Stimulated activated CD8-positive, alpha-beta memory T cell treated with anti-CD3 and anti-CD28 coated beads, Interleukin-12 subunit alpha, Interleukin-12 subunit beta, amount 100 ng/mL, for 4 hours (primary cell): ENCODE measurements at places on chromosomes 5 and 9.
A peak's percentile ranks its signal among the peaks of the same experiment; 100 is the strongest.

GRCh38 chr5:66326276-66326675, 182.2 kb downstream of the SREK1 start:
- DNase-seq, result no peak

- peak; percentile 36 for DNase-seq
These were observed 752 bp upstream of the ANKH start for GRCh38 chr5:14872070-14872989.

DNA sequence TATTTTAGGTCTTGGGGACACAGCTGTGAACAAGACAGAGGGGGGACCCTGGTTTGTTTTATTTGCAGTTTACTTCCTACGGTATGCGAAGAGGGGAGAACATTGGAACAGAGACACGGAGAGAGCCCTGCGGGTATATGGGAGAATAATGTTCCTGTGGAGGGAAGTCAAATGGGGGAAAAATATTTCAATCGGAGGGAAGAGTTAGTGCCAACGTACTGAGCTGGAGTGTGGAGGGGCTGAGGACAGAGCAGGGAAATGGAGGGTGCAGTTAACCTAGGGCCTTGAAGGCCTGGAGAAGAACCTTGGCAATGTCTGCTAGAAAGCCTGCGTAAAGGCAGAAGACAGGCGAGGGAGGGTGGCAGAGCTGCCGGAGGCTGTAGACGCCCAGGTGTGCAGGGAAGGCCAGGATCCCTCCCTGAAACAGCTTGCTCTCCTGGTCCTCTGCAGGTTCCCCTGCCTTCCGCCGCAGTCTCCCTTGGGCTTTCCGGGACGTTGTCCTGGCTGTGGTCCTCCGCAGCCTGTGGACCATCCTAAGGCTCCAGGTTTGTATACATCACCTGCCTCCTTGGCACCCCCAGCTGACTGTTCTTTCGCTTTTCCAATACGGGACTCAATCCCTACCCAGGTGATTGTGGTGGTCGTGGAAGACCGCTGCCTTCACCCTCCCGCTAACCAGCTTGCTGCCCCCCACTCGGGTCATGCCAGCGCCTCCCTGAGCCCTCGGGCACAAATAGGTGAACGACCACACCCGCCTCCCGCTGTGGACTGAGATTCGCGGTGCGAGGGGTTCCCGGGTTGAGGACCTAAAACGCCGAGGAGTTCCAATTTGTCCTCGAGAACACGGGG, 1.9 kb upstream of the RACK1 start:
- no peak for DNase-seq

GRCh38 chr5:62011089-62011664, 294.8 kb upstream of the KIF2A start:
- DNase-seq, result no peak

DNA sequence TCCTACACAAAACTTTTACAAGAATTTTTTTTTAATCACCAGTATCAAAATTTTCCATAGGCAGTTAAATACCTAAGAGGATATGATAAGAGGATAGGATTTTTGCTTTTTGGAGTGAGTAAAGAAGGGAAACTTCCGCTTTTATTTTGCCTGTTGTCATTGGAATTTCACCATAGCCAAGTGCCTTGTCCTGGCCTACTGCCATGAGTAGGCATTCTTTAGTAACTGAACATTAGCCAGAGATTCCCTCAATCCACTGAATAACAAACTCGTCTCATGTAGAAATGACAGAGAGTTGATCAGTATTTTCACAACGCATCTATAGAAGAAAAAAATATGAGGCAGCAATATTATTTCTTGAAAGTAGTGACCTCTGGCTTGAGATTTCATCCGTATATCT, 289.6 kb upstream of the ADAMTSL1 start:
- DNase-seq, result no peak

DNA sequence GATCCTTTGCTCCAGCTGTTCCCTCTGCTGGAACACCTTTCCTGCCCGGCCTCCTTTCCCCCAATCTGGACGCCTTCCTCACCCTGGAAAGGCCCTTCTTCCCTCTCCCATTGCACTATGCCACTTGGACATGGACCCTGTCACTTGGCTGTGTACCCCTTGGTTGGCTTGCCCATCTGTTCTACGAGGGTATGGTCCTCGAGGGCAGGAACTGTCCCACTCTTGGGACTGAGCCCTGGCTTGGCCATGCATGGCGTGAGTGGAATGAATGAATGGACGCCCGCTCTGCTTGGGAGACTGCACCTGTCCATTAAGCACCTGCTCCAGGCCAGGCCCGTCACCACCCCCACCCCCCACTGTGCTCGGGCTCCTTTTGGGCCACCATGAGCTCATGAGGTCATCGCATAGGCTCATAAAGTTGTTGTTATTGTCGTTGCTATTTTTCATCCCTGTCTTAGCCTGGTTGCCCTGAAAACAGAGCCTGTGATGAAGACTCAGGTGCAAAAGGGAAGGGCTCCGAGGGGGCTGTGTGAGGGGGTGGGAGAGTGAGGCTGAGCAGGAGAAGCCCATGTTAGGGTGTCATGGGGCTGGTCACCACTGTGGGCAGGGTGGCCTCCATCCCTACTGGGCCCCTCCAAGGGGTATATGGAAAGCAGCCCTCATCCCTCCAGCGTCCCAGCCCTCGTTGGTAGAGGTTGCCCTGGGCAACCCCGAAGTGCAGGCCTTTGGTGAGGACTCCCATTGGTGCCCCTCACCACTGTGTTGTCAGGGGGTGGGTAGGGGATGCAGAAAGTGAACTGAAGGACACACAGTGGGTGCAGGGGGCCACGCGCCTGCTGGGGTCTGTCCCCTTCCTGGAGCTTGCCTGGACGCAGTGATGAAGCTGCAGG, 57.2 kb upstream of the IER5L start:
- no peak for DNase-seq

DNA sequence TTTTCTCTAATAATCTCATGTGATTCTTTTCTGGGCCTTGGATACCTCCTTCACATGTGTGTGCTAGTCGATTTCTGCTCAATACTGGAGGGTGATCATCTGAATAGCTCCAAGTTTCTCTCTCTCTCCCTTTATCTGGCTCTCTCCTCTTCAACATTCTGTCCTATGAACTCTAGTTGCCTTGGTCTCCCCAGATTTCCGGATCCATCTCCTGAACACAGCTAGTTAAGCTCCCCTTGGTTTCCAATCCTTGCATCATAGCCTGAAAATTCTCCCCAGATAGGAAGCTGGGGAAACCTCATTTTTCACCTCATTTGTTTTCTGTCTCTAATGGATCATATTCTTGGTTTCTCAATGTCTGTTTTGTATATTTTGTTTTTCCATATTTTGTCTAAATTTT, 832.3 kb downstream of the MTRR start:
- DNase-seq, result no peak

DNA sequence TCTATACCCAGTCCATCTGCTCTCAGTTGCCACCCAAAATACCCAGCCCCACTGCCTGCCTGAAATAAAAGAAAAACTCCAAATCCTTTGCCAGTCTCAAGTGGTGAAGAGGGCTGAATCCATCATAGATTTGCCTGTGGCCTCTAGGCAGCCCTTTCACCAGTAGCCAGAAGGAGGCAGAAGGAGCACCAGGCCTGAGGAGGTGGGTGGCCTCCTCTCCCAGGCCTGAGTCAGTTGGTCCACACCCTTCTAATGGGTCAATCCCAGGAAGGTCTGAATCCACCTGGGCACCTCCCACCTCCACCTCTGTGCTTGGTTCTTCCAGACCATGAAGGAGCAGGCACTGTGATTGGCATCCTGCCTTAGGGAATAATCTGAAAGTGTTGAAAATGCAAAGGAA, 97.0 kb downstream of the DAPK1 start:
- no peak for DNase-seq

DNA sequence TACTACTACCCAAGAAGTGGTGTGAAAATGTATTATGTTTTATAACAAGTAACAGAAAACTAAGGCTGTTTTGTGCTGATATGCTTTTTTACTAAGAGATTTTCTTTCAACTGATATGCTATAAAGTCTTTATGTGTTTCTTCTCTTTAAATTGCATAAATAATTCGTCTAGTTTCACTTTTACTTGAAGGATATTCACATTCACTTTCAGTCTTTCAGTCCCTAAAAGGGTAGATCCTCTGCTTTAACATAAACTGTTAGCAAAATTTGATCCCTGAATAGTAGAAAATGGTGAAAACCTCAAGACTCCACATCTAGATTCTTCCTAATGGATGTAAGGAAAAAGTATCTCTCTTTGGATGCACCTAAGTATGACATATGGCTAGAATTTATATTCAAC, 69.0 kb upstream of the FST start:
- DNase-seq, result no peak

GRCh38 chr9:122785269-122785668, 3.5 kb upstream of the OR5C1 start:
- DNase-seq, result no peak

GRCh38 chr9:27193886-27194285, 84.9 kb downstream of the TEK start:
- DNase-seq, result no peak

DNA sequence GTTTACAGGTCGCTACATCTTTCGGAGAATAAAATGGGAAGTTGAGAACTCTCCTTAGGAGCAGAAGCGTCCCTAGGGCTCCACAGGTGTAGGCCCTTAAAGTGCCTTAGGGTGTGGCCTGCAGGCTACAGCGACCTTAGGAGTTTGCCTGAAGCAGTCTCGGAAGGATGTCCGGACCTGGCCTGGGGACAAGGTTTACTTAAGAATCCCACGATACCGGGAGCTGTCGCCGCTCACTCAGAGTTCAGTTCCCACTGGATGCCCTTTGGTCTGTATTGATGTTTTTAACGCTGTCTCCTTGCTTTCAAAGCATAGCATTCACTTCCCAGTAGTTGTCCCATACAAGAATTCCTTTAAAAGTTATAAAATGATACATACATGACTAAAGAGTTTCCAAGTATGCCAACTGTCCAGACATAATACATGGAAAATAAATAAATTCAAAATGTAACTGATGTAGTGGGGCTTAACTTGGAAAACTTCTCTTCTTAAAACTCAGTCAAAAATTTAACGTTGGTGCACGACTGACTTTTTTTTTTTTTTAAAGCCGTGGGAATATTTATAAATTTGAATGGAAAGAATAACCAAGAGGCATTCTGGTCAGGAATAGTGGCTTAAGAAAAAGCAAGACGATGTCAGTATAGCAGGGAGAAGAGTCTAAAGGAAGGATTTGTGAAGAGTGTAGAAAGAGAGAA, 848 bp downstream of the RAD50 start:
- no peak for DNase-seq

DNA sequence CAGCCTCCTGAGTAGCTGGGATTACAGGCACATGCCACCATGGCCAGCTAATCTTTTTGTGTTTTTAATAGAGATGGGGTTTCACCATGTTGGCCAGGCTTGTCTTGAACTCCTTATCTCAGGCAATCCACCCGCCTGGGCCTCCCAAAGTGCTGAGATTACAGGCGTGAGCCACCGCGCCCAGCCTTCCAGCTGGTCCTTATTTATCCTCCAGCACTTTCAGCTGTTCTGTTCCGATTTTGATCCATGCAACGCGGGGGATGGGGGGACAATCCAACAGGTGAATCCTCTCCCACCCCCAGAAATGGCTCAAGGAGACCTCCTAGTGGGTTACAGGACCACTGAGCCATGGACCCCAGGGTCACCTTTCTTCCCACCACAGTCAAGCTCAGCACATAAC, 14.7 kb upstream of the CDKN2AIPNL start:
- DNase-seq, result no peak

- no peak for DNase-seq
These were observed 138.5 kb downstream of the MPDZ start for GRCh38 chr9:13140843-13141592.

DNA sequence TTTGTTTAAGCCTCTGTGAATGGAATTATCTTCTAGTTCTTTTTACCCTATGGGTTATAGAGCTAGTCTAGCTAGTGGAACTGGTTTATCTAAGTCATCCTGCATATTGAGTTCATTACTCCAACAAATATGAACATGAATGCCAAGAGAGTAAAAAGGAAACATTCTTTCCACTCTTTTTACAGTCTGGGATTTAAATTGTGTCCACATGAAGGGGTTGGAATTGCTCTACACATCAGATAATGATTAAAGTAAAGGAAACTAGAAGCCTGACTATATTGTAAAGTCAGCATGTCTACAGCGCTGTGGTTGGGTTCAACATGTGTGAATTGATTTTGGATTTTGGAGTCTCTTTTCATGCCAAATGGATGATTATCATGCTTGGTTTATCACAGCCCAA, 173.1 kb downstream of the CCDC171 start:
- DNase-seq, result no peak

GRCh38 chr9:87796196-87796595, 70.3 kb downstream of the CTSL start:
- no peak for DNase-seq

GRCh38 chr9:113621980-113622379, 158.5 kb downstream of the RGS3 start:
- DNase-seq, result no peak

DNA sequence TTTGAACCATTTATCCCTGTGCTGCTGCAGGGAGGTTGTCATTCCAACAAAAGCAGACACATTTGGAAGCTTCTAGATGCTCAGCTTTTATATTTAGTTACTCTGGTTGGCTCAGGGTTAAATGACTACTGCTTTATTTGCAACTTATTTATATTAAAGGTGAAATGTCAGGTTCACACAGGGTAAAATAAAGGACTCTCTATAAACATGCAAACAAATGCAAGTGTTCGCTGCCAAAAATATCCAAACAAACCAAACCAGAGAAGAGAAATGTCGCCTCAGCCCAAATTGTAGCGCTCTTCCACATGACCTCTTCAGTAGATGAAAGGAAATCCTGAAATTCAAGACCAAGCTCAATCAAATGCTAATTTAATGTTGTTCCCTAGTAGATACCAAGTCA, 57.0 kb upstream of the LIFR start:
- DNase-seq, result no peak

DNA sequence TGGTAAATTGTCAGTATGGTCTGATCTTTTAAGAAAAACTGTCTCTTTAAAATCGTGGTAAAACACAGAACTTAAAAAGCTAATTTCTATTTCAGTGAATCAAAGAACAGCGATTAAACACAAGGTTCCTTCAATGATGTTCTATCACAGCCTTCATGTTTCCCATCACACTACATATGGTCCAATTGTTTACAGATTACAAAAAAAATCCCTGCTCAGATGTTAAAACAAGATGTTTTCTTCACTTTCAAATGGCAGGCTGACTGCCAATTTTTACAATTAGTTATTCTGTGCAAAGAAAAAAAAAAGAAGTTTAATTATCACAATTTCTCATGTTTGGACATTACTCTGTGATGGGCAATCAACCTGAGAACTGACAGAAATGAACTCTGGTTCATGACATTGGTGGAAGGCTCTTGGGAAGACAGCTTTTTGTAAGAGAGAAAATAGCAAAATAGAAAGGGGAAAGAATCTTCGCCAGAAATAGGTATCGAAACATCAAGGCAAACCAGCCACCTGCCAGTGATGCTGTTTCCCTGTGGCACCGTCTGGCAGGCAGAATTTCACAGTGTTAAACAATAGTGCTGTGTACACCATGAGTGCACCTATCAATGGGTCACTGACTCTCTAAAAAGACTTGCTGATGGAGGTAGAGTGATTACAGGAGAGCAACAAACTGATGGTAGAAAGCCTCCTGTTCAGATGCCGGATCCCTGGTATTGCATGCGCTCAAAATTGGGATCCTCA, 1020.0 kb upstream of the ARRDC3 start:
- no peak for DNase-seq
